OCI-M1 (cell line): ENCODE measurements at places on chromosomes 2 and 18.

DNA sequence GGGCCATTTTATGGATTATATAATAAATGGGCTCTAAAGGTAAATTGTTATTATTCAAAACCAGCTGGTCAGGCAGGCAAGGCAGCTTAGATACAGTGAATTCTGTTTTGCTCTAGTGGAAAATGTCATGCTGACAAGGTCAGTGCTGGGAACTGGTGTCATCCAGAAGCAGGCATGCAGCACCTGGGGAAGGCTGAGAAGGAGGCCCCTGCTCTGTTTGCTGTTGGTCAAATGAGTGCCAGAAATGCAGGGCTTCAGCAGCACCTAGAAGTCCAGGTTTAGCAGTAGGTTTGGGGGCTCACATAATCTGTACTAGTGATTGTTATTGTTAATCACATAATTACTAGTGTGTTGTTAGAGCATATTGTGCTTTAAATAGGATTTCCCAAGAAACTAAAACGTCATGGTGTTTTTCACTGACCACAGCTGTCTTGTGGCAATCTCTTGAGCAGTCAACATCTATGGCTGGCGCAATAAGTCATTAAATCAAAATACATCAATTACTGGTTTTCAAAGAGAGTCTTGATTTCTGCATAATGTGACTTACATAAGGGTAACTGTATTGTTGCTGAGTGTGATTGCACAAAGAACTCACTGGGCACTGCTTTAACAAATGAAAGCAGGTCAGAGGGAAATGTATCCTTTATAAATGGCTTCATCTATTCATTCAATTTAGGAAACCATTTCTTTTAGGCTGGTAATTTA lies 99.1 kb downstream of the MYO3B start:
- peak; percentile 44 for DNase-seq

- no peak for DNase-seq
Observed at GRCh38 chr2:112803691-112804521, 19.6 kb upstream of the IL1A start.

GRCh38 chr18:60585670-60586069 lies 213.1 kb upstream of the MC4R start:
- DNase-seq = peak; percentile 23

DNA sequence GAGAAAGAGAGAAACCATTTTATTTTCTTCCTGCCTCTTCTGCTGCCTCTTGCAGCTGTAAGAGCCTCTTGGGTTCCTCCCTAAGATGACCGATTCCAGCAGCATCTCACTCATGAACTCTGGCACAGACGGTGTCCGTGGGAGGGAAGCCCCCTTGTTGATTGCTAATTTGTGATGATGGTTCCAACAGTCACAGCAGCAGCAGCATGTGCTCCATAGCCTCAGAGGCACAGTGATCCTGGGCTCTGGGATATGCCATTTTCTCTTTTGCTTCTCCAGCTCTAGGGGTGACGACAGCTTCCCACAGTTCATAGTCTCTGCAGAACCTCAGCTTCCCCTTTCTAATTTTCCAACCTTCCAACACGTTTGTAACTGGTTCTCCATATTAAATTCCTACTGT lies 324.2 kb upstream of the HS6ST1 start:
- no peak for DNase-seq

GRCh38 chr18:27991391-27991790 lies 185.5 kb downstream of the CDH2 start:
- DNase-seq = peak; percentile 36
